ENCODE measurements at places on chromosomes 6 and 20.

GRCh38 chr6:63458480-63459115 lies 113.7 kb upstream of the LOC128125822 start:
- DNase-seq, result no peak

DNA sequence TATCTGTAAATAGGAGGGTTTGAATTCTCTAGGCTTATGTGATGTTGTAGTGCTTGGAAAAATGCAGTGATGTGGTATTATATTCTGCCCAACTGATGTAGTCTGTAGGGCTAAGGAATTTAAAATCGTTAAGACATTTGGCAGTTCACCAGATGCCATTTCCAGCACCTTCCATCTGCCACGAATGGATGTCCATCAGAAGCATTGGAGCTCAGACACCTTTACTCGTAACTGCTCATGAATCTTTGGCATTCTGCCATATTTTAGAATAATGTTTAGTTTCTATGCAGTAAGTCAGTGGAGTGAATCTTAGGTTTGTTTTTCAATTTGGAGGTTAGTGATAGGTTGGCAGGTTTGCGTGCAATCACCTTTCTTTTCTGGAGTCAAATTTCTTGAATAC lies 2.4 kb upstream of the SYTL3 start:
- DNase-seq, result peak; percentile 18

- no peak for DNase-seq
Measured at GRCh38 chr6:11538819-11539468, 1.4 kb downstream of the TMEM170B start.

GRCh38 chr20:48912065-48912464 lies 9.4 kb upstream of the ARFGEF2 start:
- no peak for DNase-seq

DNA sequence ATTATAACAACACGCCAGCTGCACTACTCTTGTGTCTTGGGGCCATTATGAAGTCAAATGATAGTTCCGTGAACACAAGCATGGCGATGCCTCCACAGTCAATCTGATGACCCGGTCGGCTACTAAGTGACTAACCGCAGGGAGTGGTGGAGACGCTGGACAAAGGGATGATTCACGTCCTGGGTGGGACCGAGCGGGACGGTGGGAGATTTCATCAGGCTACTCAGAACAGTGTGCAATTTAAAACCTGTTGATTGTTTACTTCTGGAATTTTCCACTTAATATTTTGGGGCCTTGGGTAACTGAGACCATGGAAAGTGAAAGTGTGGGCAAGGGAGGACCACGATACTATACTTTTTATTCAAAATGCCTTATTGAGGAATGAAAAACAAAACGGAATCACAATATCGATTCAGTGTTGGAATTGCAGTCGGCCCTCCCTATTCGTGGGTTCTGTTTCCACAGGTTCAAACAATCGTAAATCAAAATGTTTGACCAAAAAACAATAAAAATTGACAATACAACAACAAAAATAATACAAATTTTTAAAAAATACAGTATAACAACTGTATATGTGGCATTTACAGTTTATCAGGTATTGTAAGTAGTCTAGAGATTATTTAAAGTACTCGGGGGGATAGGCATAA lies 66.5 kb downstream of the MYLK4 start:
- DNase-seq, result peak; percentile 93

DNA sequence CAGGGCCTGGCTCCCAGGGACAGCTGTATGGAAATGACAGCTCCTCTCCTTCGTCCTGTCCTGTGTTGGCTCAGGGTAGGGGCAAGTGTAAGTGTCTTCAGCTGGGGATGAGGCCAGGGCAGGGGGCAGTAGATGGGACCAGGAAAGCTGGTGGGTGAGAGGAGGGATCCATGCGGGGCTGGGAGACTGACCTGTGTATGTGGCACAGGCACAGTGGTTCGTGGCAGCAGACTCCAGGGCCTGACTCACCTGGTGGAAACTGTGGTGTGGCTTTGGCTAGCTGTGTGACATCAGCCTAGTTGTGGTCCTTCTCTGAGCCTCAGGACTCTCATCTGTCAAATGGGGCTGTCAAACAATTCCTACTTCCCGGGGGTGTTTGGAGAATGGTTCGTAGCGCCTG lies 13.7 kb upstream of the SCRT2 start:
- DNase-seq, result no peak

GRCh38 chr6:28215425-28215824 lies 9.7 kb upstream of the ZSCAN9 start:
- DNase-seq, result peak; percentile 20

DNA sequence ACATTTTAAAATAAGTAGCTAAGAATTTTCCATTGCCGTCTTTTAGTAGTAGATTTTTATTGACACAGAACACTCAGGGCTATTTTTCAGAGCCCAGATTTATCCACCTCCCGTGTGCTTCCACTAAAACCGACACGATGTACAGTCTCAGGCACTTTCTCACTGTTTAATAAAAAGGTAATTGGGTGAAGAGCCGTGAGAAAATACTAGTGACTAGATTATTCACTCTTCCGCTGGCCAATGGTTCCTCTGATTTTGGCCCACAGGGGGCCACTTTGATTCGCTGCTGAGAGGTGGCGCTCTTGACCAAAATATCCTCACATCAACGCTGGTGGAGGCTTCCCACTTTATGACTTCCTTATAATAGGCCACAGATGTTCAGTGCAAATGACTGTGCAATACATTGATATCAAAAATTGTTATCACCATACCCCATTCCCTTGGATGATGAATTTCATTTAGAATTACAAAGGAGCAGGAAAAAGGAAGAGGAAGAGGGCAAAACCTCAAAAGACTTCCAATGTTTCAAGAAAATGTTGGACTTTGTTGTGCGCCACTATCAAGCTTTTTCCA lies 12.3 kb upstream of the HDDC2 start:
- DNase-seq, result peak; percentile 67

DNA sequence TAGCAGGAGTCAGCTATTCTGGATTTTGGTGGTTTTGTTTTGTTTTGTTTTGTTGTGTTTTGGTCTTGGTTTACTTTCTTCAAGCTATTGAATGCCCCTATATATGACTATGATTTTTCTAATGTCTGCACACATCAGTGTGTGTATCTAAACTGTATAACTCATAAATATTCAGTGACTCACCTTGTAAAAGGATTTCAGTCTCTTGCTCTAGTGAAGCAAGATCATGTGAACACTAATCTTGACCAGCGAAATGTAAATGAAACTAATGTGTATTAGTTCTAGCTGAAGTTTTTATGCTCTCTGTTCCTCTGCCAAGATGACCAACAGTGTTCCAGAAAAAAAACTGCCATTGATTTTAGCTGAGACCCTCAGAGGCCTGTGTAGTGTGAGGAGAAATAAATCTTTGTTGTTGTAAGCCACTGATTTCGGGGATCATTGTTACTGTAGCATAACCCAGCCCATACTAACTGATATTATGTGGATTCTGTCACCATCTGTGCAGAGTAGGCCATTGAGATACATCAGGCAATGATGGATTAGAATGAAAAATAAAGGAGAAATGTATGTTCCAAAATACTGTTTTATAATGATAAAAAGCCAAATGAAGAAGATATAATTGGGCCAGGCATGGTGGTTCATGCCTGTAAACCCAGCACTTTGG lies 11.5 kb upstream of the BTBD9 start:
- peak; percentile 39 for DNase-seq

DNA sequence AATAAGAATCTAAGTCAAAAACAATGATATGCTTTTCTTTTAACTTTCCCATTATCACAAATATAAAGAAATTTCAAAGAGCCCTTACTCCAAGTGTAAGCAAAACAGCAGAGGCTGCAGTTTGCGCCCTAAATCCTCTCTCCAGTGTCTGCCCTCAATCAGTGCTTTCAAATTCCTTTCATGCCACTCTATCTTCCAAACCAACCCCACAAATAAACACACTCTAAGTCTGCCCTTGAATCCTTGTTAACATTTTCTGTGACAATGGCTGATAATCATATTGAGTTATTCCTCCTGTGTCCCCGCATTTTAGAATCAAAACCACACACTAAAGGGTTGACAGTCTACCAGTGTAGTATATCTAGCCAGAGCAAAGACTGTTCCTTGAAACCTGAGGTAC lies 317.9 kb upstream of the MARCKS start:
- no peak for DNase-seq

DNA sequence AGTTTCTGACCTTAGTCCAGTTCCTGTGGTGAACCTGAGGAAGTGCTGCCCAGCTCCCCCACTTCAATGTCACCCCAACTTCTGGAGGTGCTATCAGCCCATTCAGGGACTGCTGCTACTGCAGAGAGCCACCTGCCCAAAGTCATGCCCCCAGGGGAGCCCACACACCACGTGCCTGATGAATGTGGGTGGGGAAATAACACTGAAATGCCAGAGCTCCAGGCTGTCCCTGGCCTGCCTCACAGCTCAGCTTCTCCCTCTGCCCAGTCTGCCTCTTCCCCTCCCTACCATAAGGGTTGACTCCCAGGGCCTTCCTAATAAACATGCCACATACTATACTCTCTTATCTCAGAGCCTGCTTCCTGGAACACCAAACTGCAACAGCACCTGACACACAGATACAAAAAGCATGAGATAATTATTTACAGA lies 276.4 kb upstream of the MOCS1 start:
- DNase-seq, result no peak

DNA sequence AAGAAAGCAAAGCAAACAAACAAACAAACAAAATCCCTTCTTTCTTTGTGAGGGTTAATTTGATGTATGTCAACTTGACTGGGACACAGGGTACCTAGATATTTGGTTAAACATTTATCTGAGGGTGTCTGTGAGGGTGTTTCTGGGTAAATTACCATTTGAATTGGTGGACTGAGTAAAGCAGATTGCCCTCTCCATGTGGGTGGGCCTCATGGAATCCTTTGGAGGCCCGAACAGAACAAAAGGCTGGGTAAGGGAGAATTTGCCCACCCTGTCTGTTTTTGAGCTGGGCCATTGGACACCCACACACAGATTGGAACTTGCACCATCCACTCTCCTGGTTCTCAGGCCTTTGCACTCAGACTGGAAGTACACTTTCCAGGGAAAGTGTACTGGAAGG lies 628.8 kb upstream of the CITED2 start:
- no peak for DNase-seq

- DNase-seq, result no peak
Measured at GRCh38 chr6:8558953-8559352, 123.6 kb upstream of the SLC35B3 start.

Data from ELR (cell line).